Chondrocyte (in vitro differentiated cells): ENCODE measurements at places on chromosomes 5 and 9. TPM values are rescaled to one million over a fixed set of nuclear protein-coding genes. Genes with fewer than 3 reads are reported as not detected.

GRCh38 chr9:8868632-8869031 is 1069.1 kb upstream of the DMAC1 start:
- no peaks in the 10 kb centered on the region for H3K36me3 ChIP-seq
- peaks cover 25% of the 10 kb centered on the region for H3K4me1 ChIP-seq
- H3K4me3 ChIP-seq: no peak overlapping the region

The SLC23A1 gene
- not detected in 3 replicates for total RNA-seq

- no peak overlapping the region for H3K27ac ChIP-seq
- H3K27me3 ChIP-seq: peaks cover 2% of the 10 kb centered on the region
These were observed 58.5 kb downstream of the KCNT1 start for GRCh38 chr9:135760465-135760864.

The ALDH1B1 gene
- 36.8 to 74.6 TPM (median 74.2 TPM) in 3 replicates for total RNA-seq

The CATSPER3 gene
- total RNA-seq: 0.17 to 0.64 TPM (median 0.39 TPM) in 3 replicates
